Forelimb muscle (tissue), 1 donor: ENCODE measurements at places on chromosomes 2 and 18.

DNA sequence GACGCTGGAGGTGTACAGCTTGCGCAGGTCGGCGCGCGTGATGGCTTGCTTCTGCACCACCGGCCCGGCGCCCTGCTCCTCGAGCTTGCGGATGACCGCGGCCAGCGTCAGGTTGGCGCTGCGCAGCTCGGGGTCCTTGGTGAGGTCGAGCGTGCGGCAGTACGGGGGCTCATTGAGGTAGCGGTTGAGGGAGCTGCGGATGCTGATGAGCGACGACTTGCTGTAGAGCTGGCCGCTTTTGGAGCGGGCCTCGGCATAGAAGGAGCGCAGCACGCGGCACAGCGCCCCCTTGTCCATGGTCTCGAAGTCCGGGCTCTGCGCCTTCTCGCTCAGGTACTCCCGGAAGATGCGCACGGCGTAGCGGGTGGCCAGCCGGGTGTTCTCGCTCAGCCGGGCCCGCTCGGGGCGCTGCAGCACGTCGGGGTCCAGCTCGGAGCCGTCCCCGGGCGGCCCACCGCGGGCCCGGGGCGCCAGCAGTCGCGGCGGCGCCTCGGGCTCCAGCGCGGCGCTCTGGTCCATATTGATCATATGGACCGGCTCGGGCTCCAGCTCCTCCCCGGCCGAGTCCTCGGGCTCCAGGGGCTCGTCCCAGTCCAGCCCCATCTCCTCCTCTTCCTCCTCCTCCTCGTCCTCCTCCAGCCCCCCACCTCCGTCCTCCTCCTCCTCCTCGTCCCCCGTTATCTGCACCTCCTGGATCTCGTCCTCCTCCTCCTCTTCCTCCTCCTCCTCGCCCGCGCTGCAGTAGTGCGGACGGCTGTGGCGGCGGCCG is 523 bp downstream of the KCTD1 start:
- no peak for DNase-seq

DNA sequence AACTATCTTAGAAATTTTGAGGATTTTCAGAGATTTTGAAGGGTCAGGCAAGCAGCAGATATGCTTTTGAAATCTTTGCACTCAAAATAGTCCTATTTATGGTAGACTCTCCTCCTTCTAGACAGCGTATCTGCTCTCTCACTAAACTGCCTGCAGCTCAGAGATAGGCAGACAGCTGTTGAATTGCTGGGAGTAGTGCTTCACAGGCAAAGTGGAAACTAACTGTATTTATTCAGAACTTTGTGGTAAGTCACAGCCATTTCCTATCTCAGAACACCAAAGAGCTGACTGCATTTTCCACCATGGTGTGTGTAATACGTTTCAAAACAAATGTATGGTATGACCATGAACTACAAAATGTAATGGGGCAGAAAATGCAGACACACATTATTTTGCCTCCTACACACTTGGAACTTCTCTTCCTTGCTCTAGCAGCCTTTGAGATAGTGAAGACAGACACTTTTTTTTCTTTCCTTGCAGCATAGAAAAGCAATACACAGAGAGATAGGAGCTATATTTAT is 352.4 kb downstream of the LRP1B start:
- DNase-seq: no peak

GRCh38 chr2:53173698-53174455 is 593.7 kb upstream of the CHAC2 start:
- DNase-seq: no peak

GRCh38 chr2:85831735-85832134 is 57.1 kb downstream of the ST3GAL5 start:
- DNase-seq: no peak

DNA sequence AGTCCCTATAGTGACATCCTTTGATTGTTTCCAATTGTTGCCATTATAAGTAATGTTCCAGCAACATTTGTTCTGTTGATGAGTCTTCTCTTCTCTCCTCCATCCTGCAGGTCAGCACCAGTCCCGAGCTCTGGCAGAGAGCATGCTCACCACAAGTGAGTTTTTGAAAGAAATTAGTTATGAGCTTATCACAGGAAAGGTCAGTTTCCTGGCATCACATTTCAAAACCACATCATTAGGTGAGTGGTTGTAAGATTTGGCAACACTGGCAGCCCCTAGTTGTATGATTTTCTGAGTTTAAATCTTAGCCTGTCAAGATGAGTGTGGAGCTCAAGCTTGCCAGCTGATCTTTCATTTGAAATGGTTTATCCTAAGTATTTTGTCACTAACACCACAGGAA is 149.6 kb downstream of the ESCO1 start:
- no peak for DNase-seq

GRCh38 chr2:102832789-102833188 is 71.0 kb downstream of the TMEM182 start:
- no peak for DNase-seq

GRCh38 chr2:221044781-221045180 is 527.3 kb downstream of the EPHA4 start:
- no peak for DNase-seq

- no peak for DNase-seq
These were observed 749.0 kb upstream of the ZEB2 start for GRCh38 chr2:145268931-145269330.

- DNase-seq: no peak
These were observed 4.6 kb downstream of the BCL11A start for GRCh38 chr2:60548845-60549237.

DNA sequence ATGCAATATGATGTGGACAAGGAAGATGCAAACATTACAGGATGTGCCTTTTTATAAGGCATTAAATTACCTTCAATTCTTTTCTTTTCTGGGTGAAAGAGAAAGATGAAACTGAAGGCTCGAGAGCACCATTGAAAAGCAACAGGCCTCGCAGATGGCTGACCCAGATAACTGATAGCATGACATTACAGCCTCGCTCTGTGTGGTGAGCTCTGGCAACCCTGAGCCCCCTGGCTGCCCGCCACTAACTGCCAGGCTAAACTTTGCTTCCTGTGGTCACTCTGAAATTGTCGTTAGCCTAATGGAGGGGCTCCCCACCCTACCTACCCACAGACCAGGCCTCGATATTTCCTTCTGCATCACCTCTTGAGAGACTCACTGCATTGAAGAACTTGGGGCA is 516.8 kb upstream of the FANCL start:
- DNase-seq: no peak
